ENCODE measurements at places on chromosomes 3 and 15. TPM values are rescaled to one million over a fixed set of nuclear protein-coding genes. Genes with fewer than 3 reads are reported as not detected.

Gene P2RY12
- 0.72 TPM for total RNA-seq

- DNase-seq: no peak
Observed at GRCh38 chr3:23710555-23710954, 95.2 kb upstream of the UBE2E1 start.

DNA sequence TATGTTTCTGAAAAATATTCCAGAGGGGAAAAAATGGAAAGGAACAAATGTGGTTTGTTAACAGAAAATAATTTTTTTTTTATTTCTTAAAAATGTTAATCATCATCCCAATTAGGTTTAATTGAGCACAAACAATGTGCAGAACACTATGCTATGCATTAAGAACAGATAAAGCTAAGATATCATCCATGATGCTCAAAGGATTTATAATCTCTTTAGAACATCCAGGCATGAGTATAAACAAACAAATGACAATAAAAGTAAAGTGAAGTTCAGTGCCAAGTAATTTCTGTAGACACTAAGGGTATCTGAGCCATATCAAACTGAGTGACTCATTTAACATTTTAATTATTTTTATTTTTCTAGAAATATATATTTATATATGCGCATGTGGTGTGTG is 732.2 kb downstream of the NAALADL2 start:
- no peak for DNase-seq

Gene CPEB1
- 1.4 TPM for total RNA-seq

GRCh38 chr3:51974963-51975851 is at the start of gene ABHD14A:
Gene ABHD14A (plus strand): TSS chr3:51975064. CDS start chr3:51975136, 72 bp downstream.
- DNase-seq: peak; percentile 88

Gene ADAM10
- total RNA-seq: 115 TPM

DNA sequence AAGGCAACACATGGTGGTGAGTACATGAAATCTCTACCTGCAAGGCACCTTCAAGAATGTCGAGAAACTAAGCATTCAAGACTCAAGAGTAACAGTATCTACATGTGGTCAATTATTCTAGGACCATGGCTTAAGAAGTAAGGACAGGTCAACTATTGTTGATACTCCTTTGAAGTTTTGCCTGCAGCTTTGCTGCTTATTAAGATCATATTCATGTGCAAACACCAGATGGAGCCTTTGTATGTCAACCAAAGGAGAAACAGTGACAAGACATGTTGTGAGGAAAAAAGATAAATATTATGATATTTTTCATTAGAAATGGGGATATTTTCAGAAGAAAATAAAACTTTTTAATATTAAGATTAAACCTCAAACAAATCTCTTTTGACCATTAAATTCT is 52.3 kb upstream of the FGF7 start:
- DNase-seq: no peak

Gene FRG2C
- not detected for total RNA-seq

Gene GPR156
- total RNA-seq: 0.07 TPM

DNA sequence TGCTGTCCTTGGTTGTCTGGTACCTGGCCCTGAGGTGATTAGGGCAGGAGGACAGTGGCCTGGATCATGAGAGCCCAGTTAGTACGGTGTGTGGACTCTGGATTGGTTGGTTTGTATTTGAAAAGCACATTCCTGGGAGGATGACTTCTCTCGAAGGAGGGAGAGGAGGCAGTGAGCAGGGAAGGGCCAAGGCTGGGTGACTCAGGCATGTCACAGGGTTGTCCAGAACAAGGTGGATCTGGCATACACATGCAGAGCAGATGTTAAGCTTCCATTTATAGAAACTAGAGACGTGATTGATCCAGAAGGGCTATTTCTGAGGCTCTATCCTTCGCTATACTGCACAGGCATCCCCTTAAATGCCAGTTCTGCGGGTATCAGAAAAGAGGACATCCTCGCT is 34.4 kb downstream of the FAM240A start:
- no peak for DNase-seq

Gene EHHADH
- 48.9 TPM for total RNA-seq

- DNase-seq: no peak
Observed at GRCh38 chr3:102761766-102762165, 327.0 kb downstream of the ZPLD1 start.

Gene CSK
- total RNA-seq: 64.3 TPM

- DNase-seq: no peak
Observed at GRCh38 chr3:114634635-114635034, 340.8 kb downstream of the TIGIT start.

- no peak for DNase-seq
Observed at GRCh38 chr3:10462641-10463532, 42.5 kb downstream of the ATP2B2 start.

GRCh38 chr3:98449606-98450193 is 13.3 kb upstream of the OR5K1 start:
- DNase-seq: no peak

Gene PLCB2
- total RNA-seq: 9.5 TPM

Gene PSTPIP1
- total RNA-seq: 3.7 TPM

- no peak for DNase-seq
Observed at GRCh38 chr15:59154243-59154642, 49.3 kb downstream of the CCNB2 start.

GRCh38 chr3:50737906-50738598 is 63.3 kb downstream of the DOCK3 start:
- DNase-seq: no peak

DNA sequence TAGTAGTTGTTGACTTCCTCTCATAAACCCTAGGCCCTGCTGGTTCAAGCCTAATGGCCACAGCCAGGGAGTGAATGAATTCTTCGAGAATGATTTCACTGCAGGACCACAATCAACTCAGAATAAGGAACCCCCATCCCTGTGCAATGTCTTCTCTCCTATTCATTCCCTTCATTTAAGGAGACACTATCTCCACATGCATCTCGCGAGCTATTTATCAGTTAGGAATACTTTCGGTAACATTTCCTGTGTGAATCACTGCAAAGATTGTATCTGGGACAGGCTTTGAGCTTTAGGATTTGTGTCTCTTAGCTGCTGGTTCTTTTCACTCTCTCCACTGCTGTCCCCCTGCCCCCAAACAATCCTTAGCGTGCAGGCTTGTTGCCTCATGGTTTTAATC is 94.4 kb downstream of the MYLK start:
- DNase-seq: no peak

- no peak for DNase-seq
Observed at GRCh38 chr15:59491062-59491461, 53.1 kb downstream of the FAM81A start.

Gene PARP9
- total RNA-seq: 28.0 TPM

Gene SPG11
- 79.3 TPM for total RNA-seq

- peak; percentile 83 for DNase-seq
Observed at GRCh38 chr15:59266028-59266427, 59.4 kb downstream of the LDHAL6B start.

GRCh38 chr15:43225201-43225949 is 4.6 kb upstream of the EPB42 start:
- peak; percentile 32 for DNase-seq

GRCh38 chr15:24945711-24946110 is 9.1 kb upstream of the SNRPN start:
- DNase-seq: no peak

Gene RGMA
- total RNA-seq: 4.2 TPM

Gene WDR76
- total RNA-seq: 20.7 TPM

Gene TTLL13
- total RNA-seq: 1.2 TPM

- no peak for DNase-seq
Observed at GRCh38 chr15:38490242-38490922, 36.5 kb downstream of the FAM98B start.

Gene ARL6IP5
- 156 TPM for total RNA-seq

Gene REC114
- total RNA-seq: not detected
